ENCODE measurements at places on chromosomes 4 and X.

DNA sequence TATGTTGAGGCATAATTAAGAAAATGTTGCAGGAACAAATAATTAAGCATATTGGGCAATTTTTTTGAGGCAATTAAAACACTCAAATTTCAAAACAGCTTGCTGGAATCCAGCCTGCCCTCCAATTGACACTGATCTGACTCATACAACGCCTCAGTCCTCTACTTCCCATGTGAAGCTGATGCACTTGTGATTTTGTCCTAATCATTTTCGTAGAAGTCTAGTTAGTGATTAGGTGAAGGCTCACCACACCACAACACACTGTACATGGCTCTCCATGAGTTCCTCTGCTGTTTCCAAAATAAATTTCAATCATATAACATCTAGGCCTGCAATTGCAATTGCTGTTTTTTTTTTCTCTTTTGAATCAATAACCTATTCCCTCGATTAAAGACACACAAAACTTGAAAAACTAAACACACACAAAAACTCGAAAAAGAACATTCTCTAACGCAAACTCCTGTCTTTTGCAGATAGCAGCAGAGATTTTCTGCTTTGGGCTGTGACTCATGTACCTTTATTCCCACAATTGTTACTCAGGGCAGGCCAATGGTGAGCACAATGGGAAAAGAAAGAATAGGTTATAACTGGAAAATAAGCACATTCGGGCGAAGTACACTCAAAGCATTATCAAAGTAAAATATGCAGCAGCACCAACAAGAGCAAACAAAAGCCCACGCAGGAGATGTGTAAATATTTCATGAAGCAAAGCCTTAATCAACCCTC lies 1.7 kb downstream of the GPRIN3 start:
- no peak for DNase-seq

DNA sequence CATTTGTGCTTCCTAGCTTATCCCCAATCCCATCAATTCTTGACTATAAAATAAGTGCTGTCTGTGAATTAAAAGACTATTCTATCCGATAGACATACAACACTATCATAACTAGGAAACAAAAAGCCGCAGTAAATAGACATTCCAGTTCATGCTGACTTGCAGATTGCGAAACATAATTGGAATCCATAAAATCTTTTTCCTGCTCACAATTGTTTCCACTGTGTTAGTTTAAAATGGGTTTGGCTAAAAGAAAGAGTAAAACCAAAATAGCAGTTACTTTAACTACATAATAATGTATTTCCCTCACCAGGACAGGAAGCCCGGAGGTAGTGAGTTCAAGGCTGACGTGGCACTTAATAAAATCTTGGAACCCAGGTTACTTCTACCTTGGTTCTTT lies 17.2 kb downstream of the SMIM31 start:
- no peak for DNase-seq

DNA sequence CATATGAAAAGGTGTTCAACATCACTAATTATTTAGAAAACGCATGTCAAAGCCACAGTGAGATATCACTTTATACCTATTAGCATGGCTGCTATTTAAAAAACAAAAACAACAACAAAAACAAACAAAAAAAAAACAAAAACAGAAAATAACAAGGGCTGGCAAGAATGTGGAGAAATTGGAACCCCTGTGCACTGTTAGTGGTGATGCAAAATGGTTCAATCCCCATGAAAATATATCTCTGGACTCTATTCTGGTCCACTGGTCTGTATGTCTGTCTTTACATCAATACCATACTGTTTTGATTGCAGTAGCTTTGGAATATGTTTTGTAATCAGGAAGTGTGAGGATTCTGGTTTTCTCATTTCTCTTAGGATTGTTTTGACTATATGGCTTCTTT lies 43.6 kb upstream of the SPP1 start:
- no peak for DNase-seq

- DNase-seq: no peak
These were observed 115.0 kb upstream of the SHISA3 start for GRCh38 chr4:42282081-42282901.

- no peak for DNase-seq
These were observed 22.5 kb downstream of the PPA2 start for GRCh38 chr4:105451346-105451745.

GRCh38 chr4:12562476-12563140 lies 921.5 kb downstream of the RAB28 start:
- DNase-seq: no peak

DNA sequence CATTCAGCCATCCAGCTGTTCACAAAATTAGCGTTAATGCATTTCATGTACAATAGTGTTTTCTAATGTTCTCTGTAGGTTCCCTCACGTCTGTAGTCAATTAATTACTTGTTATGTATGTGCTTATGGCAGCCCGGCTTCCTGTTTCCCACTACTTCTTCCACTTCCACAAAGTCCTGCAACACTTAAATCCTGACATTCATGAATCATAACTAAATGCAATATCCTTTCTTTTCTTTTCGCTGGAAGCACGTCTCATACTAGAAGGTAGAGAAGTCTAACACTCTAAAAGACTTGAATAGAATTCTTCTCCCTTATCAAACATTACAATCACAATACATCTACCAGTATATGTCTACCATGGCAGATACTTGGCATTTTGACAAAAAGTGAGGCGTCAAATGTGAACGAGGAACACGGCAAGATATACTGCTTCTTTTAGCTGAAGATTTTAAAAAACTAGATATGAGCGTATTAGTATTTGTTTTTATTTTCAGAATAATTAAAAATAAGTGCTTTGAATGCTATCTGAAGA lies 239.0 kb upstream of the DIAPH2 start:
- no peak for DNase-seq

GRCh38 chr4:163474027-163474426 lies 473 bp upstream of the TKTL2 start:
- DNase-seq: no peak

DNA sequence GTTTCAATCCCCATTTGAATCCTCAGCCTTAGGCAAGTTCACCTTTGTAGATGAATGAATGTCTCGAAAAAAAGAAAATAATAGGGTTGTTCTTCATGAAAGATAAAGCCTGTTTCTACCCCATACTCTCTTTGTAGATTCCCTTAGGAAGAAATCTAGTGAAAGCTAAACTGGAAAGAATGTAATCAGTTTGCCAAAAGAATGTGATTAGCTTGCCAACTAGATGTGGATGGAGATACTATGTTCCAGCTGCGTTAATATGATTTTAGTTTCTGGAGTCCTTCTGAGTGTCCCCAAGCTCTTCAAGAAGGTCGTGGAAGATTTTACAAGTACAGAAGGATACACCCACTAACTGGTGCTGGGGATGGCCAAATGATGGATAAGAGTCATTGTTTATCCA lies 162.3 kb upstream of the EDNRA start:
- DNase-seq: no peak

GRCh38 chr4:159503236-159504008 lies 400.5 kb downstream of the RAPGEF2 start:
- DNase-seq: no peak

DNA sequence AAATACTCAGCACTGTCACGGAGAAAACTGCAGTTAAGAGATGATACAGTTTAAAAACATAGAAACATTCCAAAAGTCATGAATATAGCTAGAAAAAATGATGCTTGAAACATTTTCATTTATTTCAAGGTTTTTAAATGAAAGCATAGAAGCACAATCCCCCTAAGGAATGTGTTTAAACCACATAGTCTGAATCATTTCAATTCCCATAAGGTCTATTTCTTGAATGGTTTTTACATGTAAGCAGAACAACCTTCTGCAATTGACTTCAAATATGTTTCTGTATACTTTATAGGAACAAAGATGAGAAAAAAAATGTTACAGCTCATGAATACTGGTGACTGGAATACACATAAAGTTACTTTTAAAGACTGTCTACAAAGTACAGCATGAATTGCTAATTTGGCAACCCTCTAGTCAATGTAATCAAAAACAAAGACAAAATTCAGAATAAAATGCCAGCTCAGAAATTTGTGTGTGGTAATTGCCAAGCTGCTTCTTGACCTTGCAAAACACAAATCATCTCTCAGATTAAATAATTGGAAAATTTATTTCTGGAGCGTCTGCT lies 886.4 kb upstream of the ADGRL3 start:
- no peak for DNase-seq

- DNase-seq: no peak
These were observed 51.8 kb downstream of the TMPRSS11E start for GRCh38 chr4:68499021-68499420.

DNA sequence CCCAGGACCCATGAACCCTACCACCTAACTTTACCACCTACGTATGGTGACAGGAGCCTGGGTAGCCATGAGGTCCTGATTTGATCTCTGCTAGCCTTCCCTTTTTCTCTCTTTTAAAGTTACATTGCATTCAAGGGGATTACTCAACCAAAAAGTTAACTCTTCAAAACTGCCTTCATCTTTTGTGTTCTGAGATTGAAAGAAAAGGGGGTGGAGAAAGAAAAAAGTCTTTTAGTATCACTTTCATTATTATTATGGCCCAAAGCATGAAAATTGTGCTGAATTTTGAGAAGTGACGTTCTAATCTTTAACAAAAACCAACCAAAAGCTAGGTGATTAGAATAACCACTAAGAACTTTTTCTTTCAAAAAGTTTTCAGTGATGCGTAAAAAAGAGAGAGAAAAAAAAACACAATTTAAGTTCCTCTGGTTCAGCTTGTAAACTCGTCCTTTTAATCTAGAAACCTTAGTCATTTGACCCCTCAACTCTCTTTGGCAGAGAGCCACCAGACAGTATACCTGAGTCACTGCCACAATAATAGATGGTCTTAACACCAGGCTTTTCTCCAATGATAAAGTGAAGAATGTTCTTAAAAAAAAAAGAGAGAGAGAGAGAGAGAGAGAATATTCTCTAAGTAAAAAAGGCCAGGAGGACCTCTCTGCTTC lies 347.4 kb upstream of the FGF13 start:
- no peak for DNase-seq
